ENCODE measurements at places on chromosomes 12 and 14. TPM values are rescaled to one million over a fixed set of nuclear protein-coding genes. Genes with fewer than 3 reads are reported as not detected.

- DNase-seq, result peak; percentile 81
Observed at GRCh38 chr12:126936181-126936851, 1330.7 kb upstream of the TMEM132C start.

GRCh38 chr12:1579651-1580435 is 14.5 kb downstream of the FBXL14 start:
- DNase-seq, result no peak

The KRT7 gene
- 1.3 TPM for total RNA-seq

- DNase-seq, result no peak
Observed at GRCh38 chr14:71246539-71246938, 339.3 kb downstream of the PCNX1 start.

GRCh38 chr12:12349711-12350665 is at the start of gene MANSC1:
MANSC1 (minus strand) TSS chr12:12350242; CDS start chr12:12343314, 6,928 bp downstream.
- DNase-seq, result peak; percentile 60

GRCh38 chr14:21882226-21882625 is 208.6 kb upstream of the OR4E1 start:
- DNase-seq, result no peak

GRCh38 chr12:50556273-50556672 is 51.5 kb downstream of the DIP2B start:
- DNase-seq, result no peak

- DNase-seq, result no peak
Observed at GRCh38 chr14:32565256-32565655, 236.2 kb downstream of the AKAP6 start.

GRCh38 chr12:111138016-111138415 is 217.6 kb upstream of the MYL2 start:
- no peak for DNase-seq

- no peak for DNase-seq
Observed at GRCh38 chr12:75606151-75606550, 94.7 kb upstream of the KRR1 start.

GRCh38 chr12:102479939-102480338 is 424 bp downstream of the IGF1 start:
- DNase-seq, result no peak

GRCh38 chr14:61545726-61546455 is 149.4 kb upstream of the HIF1A start:
- no peak for DNase-seq

DNA sequence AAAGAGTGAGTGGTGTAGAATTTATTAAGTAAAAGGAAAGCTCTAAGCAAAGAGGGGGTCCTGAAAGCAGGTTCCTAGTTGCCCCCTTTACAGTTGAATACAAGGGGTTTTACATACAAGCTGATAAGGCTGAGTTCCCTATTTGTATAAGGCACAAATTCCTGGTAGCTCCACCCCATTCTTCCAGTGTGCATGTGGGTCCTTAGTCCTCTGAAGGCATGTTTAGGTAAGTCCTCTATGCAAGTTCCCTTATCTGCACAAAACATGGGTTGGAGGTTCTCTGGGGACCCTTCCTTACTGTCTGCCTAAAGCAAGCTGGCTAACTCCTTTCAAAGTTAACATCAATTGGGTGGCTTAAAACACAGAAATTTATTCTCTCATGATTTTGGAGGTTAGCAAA is 2.9 kb upstream of the FAR2 start:
- DNase-seq, result no peak

GRCh38 chr14:22522466-22522957 is 66.5 kb downstream of the DAD1 start:
- DNase-seq, result no peak

DNA sequence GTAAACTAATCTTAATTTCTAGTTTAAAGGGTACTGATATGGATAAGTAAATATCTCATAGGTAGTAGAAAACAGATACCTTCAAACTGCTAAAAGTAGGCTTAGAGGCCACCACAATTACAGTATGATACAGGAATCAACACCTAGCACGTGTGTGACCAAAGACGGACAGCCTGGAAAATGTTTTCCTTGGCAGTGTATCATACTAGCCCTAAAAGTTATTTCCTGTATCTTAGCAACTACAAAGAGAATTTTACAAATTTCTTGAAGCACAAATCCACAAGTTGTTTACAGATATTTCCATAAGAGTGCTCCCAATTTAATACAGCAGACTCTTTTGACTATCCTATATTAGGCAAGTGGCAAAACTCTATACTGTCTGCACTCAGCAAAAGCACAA is 106.0 kb downstream of the ITPR2 start:
- DNase-seq, result no peak

The RNU4-1 gene
- total RNA-seq, result 1,711 TPM

The FGF23 gene
- not detected for total RNA-seq

DNA sequence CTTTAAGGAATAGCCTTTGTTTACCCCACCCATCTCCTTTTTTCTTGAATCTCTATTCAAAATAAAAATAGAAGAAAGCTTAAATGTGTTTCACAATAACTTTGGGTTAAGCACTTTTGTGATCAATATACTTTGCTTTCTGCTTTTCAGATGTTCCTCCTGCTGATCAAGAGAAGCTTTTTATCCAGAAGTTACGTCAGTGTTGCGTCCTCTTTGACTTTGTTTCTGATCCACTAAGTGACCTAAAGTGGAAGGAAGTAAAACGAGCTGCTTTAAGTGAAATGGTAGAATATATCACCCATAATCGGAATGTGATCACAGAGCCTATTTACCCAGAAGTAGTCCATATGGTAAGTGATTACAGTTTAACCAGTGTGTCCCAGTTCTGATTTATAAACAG is 95.0 kb downstream of the PPP2R5C start:
- no peak for DNase-seq

- no peak for DNase-seq
Observed at GRCh38 chr12:81633127-81633526, 126.0 kb downstream of the PPFIA2 start.

The RASSF9 gene
- 4.2 TPM for total RNA-seq

GRCh38 chr12:25677232-25677937 is 124.3 kb upstream of the LMNTD1 start:
- DNase-seq, result no peak

The SERPINA10 gene
- total RNA-seq, result not detected

DNA sequence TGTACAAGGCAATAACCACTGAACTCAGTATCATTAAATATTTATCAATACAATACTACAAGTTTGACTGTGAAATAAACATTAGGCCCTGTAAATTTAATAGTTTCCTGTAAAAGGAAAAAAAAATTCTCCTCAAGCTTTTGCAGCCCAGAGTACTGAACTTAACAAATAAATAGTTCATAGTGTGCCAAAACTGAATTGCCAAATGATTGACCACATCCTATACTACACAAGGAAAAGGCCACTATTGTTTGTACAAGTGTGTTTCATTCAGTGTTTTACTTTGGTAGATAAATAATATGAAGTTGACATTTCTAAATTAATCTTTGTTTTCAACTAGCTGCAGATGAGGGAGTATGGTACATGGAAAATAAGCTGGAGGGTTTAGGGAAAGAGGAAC is 379.6 kb downstream of the FLRT2 start:
- DNase-seq, result no peak

- no peak for DNase-seq
Observed at GRCh38 chr14:101055776-101056374, 152.4 kb upstream of the RTL1 start.

GRCh38 chr14:77026166-77026929 is 2.2 kb downstream of the IRF2BPL start:
- DNase-seq, result peak; percentile 64

- peak; percentile 75 for DNase-seq
Observed at GRCh38 chr12:121858662-121859572, at the start of gene HPD. HPD (minus strand) TSS chr12:121858859; CDS start chr12:121858823, 36 bp downstream.

DNA sequence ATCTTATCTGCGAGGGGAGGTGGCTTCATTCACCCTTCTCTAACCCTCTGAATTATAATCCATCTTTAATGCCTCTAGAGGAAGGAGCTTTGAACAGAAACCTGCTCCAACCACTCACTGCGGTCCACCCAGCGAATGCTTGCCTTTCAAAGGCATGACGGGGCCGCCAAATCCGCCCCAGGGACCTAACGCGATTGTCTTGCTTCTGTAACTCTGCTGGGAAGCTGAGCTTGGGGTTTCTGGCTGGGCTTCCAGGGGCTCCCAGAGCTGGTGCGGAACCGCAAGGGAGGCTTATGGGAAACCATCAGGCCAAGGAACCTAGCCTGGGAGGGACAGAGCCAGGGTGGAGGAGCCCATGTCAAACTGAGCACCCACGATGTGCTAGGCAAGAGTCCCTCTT is 231.2 kb upstream of the LHX5 start:
- DNase-seq, result no peak

DNA sequence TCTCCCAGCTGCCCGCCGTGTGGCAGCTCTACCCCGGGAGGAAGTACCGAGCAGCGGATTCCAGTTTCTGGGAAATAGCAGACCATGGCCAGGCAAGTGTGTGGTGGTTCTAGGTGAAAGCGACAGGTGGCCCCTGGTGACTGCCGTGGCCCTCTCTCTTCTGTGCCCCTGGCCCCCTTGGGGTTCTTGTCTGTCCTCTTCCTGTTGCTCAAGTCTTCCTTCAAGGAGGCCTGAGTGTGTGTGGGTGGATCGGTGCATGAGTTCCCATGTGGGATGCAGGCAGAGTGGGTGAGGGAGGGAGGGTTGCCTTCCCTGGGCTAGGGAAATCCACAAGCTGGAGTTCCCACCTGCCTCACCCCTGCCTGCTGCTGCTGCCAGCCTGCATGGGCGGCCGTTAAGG is 4.6 kb downstream of the TCL1B start:
- DNase-seq, result no peak

DNA sequence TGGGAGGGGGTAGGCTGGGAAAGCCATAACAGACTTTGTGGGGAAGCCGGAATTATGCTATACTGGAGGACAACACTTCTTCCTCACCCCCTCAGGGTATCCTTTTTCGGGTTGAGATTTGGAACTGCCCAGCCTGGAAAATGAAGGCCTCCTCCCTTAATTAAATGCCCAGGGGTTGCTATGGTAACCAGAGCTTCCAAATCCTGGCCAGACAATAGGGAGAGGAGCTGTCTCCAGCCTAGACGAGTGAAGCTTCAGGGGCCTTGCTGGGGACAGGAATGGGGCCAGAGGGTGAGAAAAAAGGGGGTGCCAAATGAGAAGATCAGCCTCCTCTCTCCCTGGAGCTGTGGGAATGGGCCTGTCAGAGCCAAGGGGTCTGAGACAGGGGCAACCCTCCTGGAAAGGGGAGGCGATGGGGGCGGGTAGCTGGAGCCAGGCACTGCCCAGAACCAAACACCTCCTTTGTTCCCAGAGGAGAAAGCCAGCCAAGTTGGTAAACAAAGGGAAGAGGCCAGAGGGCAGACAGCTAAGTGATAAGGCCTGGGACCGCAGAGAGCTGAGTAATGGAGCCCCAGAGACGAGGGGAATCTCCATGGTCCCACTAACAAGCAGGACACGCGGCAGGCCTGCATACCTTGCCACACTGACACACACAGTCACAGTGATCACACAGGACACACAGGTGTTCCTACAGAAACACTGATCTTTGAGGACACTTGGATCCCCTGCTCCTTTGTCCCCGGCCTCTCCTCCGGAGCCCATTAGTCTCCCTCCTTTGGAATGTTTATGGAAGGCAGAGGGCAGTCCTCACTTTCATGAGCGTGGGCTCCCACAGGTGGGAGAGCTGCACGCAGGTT is 17.9 kb upstream of the RND1 start:
- DNase-seq, result no peak

The LYZ gene
- total RNA-seq, result 98.5 TPM

- DNase-seq, result no peak
Observed at GRCh38 chr14:31138301-31138700, 69.3 kb downstream of the HECTD1 start.

- no peak for DNase-seq
Observed at GRCh38 chr12:75116646-75117198, 92.9 kb downstream of the KCNC2 start.

- no peak for DNase-seq
Observed at GRCh38 chr14:50471838-50472465, 60.4 kb downstream of the MAP4K5 start.

The CACNA1C gene
- 2.4 TPM for total RNA-seq

- peak; percentile 30 for DNase-seq
Observed at GRCh38 chr14:102318781-102319276, 717 bp upstream of the ZNF839 start.

GRCh38 chr12:79662046-79662811 is 28.5 kb downstream of the PAWR start:
- peak; percentile 37 for DNase-seq

The DPF3 gene
- 2.8 TPM for total RNA-seq

DNA sequence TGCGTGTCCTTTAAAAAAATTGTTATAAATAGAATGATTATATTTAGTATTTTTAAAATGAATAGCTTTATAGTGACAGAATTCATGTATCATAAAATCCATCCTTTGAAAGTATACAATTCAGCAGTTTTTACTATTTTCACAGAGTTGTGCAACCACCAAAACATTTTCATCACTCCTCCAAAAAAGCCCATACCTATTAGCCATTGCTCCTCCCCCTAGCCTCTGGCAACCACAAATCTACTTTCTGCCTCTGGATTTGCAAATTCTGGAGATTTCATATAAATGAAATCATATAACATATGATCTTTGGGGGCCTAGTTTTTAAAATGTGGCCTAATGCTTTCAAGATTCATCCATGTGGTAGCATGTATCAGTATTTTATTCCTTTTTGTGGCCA is 117.9 kb upstream of the MED13L start:
- no peak for DNase-seq

DNA sequence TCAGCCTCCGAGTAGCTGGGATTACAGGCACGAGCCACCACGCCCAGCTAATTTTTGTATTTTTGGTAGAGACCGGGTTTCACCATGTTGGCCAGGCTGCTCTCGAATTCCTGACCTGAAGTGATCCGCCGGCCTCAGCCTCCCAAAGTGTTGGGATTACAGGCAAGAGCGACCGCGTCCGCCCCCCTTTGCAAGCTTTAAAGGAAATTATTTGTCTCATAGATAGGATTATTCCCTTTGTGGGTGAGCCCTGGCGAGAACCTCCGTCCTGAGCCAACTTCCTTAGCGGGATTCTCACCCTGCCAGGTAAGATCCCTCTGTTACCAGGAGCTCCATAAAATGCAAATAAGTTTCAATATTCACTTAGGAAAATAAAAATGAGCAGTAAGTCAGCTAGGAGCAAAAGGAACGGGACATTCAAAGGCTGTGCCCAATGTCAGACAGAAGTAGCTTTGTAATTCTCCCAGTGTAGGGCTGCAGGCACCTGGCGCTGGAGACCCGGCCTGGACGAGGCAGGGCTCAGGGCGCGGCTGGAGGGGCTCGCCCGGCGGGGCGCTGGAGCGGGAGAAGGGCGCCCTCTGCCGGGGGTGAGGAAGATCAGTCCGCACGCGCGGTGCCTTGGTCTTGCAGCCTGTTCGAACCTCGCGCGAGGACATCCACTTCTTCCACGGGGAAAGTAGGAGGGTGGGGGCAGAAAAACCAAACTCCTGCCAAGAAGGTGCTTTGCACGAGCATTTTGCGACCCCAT is 47.2 kb upstream of the PLXNC1 start:
- DNase-seq, result peak; percentile 69

GRCh38 chr12:32457251-32458025 is 58.1 kb downstream of the FGD4 start:
- DNase-seq, result no peak
